ENCODE measurements at places on chromosomes 5 and 9.

DNA sequence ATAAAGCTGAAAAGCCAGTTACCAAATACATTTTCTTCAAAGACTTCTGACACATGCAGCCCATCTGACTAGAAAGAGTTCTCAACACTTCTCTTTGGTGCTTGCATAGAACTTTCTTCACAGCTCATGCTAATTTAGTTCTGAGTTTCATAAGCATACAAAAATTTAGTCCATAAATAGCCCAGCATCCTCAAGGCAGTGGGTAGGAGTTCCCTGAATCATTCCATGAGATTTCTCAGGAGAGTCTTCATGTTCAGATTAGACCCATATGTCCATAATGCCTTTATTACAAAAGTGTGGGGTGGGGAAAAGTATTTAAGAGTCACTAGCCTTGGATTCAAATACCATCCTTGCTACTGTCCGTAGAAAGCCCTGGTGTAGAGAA is 290.2 kb upstream of the RGMB start:
- no peak for DNase-seq

- no peak for DNase-seq
These were observed 33.5 kb downstream of the CNOT6 start for GRCh38 chr5:180527659-180528058.

GRCh38 chr5:89967771-89968444 is 441.6 kb downstream of the CETN3 start:
- peak; percentile 6 for DNase-seq

GRCh38 chr5:64634997-64635686 is 55.2 kb upstream of the SHISAL2B start:
- DNase-seq: peak; percentile 15

DNA sequence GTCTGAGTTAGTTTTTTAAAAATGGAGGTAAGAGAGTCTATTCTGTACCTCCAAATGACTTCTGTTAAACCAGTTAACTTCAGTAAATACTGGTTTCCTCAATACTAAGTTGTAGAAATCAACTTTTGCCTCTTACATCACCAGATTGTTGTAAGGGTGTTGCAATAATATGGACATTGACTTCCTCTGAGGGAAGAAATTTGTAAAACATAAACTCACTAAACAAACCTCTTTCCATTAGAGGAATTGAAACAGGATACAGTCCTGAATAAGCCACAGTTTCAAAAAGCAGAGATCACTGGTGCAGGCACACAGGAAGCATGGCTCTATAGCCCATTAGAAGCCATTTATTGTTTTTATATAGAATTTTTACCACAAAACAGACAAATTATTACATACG is 32.7 kb upstream of the SLCO6A1 start:
- no peak for DNase-seq

- DNase-seq: peak; percentile 53
These were observed 922 bp downstream of the LMX1B start for GRCh38 chr9:126614455-126615244.

DNA sequence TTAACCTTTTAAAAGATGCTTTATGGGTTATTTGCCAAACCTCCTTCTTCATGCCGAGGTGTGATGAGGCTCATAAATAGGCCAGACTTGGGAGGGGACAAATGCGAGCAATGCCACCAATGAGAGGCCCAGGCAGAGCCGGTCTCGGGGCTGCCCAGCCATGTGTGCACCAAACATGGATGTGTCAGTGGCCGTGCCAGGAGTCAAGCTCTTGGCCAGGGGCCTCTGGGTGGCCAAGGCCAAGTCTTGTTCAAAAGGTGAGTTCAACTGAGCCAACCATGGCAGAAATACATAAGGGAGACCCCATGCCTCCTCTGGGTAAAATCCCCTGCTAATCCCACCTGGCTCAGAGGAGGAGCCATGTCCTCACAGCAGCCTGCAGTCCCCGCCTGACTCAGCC is 10.9 kb upstream of the LCN15 start:
- DNase-seq: no peak

DNA sequence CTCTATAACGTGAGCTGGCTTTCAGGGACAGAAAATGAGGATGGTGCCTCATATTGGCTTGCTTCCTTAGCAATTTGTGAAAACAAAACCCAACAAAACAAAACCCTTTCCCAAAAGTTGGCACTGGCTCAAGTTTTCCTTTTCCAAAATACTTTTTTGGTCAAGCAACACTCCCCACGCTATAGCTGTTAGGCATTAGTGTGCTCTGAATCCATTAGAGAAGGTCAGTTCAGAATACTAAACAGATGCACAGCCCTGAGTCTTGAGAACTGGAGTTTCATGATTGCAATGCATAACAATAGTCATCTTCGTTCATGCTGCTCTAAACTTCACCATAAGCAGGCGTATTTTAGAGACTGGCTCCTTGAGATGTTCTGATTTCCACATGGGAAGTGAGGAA is 172.0 kb upstream of the KLF9 start:
- no peak for DNase-seq

- DNase-seq: no peak
These were observed 277.0 kb downstream of the HSPA4 start for GRCh38 chr5:133328800-133329199.

DNA sequence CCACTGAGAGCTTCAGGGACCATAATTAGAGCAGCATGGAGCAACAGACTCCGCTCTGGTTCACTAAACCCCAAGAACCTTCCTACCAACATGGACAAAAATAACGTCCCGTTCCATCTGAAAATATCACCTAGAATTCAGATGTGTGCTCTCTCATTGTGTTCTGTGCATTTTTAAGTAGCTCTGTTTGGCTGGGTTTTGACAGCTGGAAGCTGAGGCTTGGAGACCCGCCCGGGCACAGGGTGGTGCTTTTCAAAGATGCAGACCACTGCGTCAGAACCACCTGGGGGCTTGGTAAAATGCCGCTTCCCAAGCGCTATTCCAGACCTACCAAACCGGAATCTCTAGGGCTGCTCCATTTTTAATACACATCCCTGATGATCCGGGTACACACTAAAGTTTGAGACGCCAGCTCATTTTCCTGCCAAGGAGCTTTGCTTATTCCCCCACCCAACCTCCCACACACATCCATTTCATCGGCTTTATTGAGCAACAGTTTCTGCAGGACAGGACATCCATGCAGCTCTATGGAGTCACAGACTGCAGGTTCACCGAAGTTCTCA is 104.8 kb downstream of the GABBR2 start:
- DNase-seq: no peak

- DNase-seq: peak; percentile 47
These were observed 6.4 kb downstream of the TLE4 start for GRCh38 chr9:79577969-79578723.

DNA sequence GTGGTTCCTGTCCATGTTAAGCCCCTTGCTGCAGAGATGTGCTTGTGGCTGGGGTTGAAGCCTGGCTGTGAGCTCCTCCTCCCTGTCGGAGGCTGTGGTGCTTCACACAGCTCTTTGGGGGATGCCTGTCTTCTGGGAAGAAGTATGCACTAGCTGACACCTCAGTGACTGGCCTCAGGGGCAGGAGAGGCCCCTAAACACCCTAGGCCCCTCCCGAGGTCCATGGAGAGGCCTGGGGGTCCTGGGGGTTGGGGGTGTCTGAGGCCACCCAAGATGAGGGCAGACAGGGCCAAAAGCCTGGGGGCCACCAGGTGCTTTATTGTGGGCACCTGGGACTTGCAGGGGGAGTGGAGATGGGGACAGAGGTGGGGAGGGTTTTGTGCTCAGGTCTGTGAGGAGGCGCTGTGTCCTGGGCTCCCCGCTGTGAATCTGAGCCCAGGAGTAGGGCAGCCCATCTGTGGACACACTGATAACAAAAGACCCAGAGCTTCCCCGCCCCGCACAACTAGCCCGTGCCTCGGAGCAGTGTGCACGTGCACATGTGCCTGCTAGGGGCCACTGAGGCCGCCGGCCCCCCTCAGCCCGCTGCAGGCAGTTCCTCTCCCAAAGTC is 92.0 kb downstream of the PHF2 start:
- no peak for DNase-seq

- no peak for DNase-seq
These were observed 170.9 kb downstream of the TMEM38B start for GRCh38 chr9:105865285-105865684.
